ENCODE measurements at places on chromosomes 3 and 15.
A peak's percentile ranks its signal among the peaks of the same experiment; 100 is the strongest.

DNA sequence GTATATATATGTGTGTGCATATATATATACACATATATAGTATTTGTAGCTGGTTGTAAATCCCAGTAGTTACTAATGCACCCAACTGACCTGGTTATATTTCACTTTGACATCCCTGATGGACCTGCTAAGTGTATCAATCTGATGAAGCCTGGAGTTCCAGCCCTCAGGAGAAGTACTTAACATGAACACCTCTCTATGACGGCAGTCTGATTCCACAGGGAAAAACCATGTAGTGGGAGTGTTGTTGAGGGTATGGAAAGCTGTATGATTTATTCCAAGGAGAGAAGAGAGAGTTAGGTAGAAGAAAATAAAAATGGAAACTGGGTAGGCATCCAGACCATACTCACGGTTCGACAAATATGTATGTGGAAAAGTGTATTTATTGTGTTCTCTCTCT lies 531.2 kb upstream of the SEMA6D start:
- no peak for DNase-seq

GRCh38 chr3:16476636-16477035 lies 36.9 kb downstream of the RFTN1 start:
- peak; percentile 56 for DNase-seq

- DNase-seq, result no peak
These were observed 180.5 kb downstream of the TCF12 start for GRCh38 chr15:57098896-57099295.

DNA sequence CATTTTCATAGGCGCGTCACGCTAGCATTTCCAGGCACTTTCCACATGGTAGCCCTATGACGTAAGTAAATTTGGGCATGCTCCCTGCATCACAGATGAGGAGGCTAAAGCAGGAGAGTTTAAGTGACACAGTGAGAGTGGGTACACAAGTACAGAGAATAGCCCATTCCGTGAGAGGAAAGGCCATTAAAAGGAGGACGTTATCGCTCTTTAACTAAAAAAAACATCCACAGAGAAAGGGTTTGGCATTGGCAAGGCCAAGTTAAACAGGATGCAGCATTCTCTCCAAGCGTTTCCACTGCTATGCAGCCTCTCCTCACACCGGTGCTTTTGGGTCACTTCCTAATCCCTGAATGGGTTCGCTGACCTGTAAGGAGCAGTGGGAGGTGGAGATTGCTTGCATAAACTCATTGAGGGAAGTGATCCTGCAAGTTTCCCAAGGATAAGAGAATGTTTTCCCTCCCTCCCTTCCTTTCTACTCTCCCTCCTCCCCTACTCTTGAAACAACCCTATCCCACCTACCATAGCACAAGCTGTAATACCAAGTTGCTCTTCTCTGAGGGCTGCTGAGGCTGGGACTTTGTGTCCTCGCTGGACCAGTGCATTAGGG lies 147.7 kb downstream of the VGLL4 start:
- DNase-seq, result no peak

GRCh38 chr3:126649556-126650092 lies 5.3 kb downstream of the TXNRD3 start:
- no peak for DNase-seq
